ENCODE measurements at places on chromosomes 13 and 19. TPM values are rescaled to one million over a fixed set of nuclear protein-coding genes. Genes with fewer than 3 reads are reported as not detected.

GRCh38 chr13:108789476-108789875, 160.1 kb downstream of the MYO16 start:
- DNase-seq = no peak

DNA sequence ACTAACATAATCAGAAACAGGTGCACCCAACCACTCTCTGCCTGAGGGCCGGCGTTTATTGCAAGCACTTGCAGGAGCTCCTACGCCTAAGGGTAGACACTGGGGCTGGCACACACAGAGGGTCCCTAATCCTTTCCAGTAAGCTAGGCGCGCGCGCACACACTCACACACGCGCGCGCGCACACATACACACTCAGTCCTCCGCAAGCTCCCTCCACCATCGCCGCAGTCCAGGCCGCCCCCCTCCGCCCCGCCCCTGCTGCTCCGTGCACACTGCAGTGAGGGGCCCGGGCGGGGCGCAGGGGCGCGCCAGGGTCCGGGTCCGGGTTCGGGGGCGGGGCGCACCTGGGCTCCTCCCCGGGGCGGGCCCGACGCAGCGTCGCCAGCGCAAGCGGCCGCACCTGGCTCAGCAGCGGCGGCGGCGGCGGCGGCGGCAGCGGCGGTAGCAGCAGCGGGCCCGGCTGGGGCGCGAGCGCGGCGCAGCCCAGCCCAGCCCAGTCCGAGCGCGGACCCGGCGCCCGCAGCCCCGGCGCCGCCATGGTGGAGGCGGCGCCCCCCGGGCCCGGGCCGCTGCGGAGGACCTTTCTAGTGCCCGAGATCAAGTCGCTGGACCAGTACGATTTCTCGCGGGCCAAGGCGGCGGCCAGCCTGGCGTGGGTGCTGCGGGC, at the start of gene CAMSAP3:
CAMSAP3 (plus strand) TSS at position 398 of the 668 bp plus-strand sequence; CDS start at position 538, 140 bp downstream.
- DNase-seq = peak; percentile 90

The GPR12 gene
- not detected for total RNA-seq

DNA sequence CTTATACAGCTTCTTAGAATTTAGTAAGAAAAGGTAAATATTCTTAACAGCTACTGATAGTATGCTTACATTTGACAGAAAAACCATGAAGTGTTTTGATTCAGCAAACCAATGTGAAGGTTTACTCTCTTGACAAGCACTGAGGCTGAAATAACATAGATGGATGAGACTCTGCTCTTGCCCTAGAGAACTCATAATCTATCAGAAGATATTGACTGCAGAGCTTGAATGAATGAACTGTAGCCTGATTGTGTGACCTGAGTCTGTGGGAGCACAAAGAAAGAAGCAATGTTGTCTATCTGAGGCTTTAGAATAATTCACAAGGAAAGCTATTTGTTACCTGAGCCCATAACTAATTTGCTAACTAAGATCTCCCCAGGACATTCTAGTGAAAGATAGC, 1235.3 kb downstream of the OLFM4 start:
- no peak for DNase-seq

The KLK15 gene
- total RNA-seq = not detected

Data from K562 (cell line).